Mesangial cell (primary cell): ENCODE measurements at places on chromosomes 1 and 21. TPM values are rescaled to one million over a fixed set of nuclear protein-coding genes. Genes with fewer than 3 reads are reported as not detected.

CYP4X1 gene
- 1.4 TPM in 1 of 2 replicates, not detected in the other for total RNA-seq

GBP6 gene
- total RNA-seq: not detected in 2 replicates

PTGFR gene
- total RNA-seq: 0.33 and 0.63 TPM in 2 replicates

KLHDC7A gene
- total RNA-seq: 0.16 and 2.4 TPM in 2 replicates

IL23R gene
- total RNA-seq: not detected in 2 replicates

PRPF38B gene
- 8.0 and 8.6 TPM in 2 replicates for total RNA-seq

SLC16A4 gene
- total RNA-seq: 5.2 and 29.3 TPM in 2 replicates

MSH4 gene
- total RNA-seq: not detected in 2 replicates

OVAAL gene
- not detected in 2 replicates for total RNA-seq

NECTIN4 gene
- total RNA-seq: under 0.01 and 0.16 TPM in 2 replicates

OPTC gene
- total RNA-seq: not detected in 2 replicates

SCCPDH gene
- 34.7 and 48.0 TPM in 2 replicates for total RNA-seq

GREM2 gene
- total RNA-seq: under 0.01 and 0.13 TPM in 2 replicates

NPR1 gene
- 4.7 and 74.3 TPM in 2 replicates for total RNA-seq

LY9 gene
- total RNA-seq: not detected in 2 replicates

MROH7 gene
- 0.13 TPM in 1 of 2 replicates, not detected in the other for total RNA-seq

C4BPB gene
- total RNA-seq: not detected in 2 replicates

UBE2U gene
- not detected in 2 replicates for total RNA-seq

CA6 gene
- total RNA-seq: not detected in 2 replicates

ACKR1 gene
- not detected in 2 replicates for total RNA-seq

FCMR gene
- not detected in 2 replicates for total RNA-seq

MAP10 gene
- total RNA-seq: 2.3 and 2.6 TPM in 2 replicates

MYOM3 gene
- total RNA-seq: 3.6 and 7.0 TPM in 2 replicates

PLOD1 gene
- total RNA-seq: 170 and 172 TPM in 2 replicates

DYNLT5 gene
- 0.49 and 0.76 TPM in 2 replicates for total RNA-seq

NIT1 gene
- 30.5 and 31.9 TPM in 2 replicates for total RNA-seq

SLC44A3 gene
- total RNA-seq: 2.6 and 13.1 TPM in 2 replicates

TMEM82 gene
- total RNA-seq: not detected in 2 replicates

SUSD4 gene
- total RNA-seq: 0.63 and 2.0 TPM in 2 replicates

NOS1AP gene
- 0.38 and 0.81 TPM in 2 replicates for total RNA-seq

SPATA45 gene
- not detected in 2 replicates for total RNA-seq

FCRL2 gene
- not detected in 2 replicates for total RNA-seq

PTGER3 gene
- total RNA-seq: not detected in 2 replicates

HDAC1 gene
- total RNA-seq: 58.6 and 73.0 TPM in 2 replicates

SLC45A3 gene
- total RNA-seq: 6.8 and 8.0 TPM in 2 replicates

UFC1 gene
- 65.0 and 66.7 TPM in 2 replicates for total RNA-seq

PRAMEF12 gene
- not detected in 2 replicates for total RNA-seq

ETNK2 gene
- 9.8 and 19.3 TPM in 2 replicates for total RNA-seq

ALPL gene
- 7.2 and 10.1 TPM in 2 replicates for total RNA-seq

EXO1 gene
- 1.0 and 13.2 TPM in 2 replicates for total RNA-seq

TCEANC2 gene
- 2.0 and 2.6 TPM in 2 replicates for total RNA-seq

CFHR2 gene
- not detected in 2 replicates for total RNA-seq

A3GALT2 gene
- not detected in 2 replicates for total RNA-seq

GPR61 gene
- total RNA-seq: not detected in 2 replicates

TFAP2E gene
- total RNA-seq: 0.33 and 1.3 TPM in 2 replicates

LGR6 gene
- total RNA-seq: 0.25 TPM in 1 of 2 replicates, not detected in the other

POU3F1 gene
- total RNA-seq: 0.13 TPM in 1 of 2 replicates, not detected in the other

NFASC gene
- not detected in 2 replicates for total RNA-seq

LCE2A gene
- not detected in 2 replicates for total RNA-seq
